ENCODE measurements at places on chromosomes 1 and 21. TPM values are rescaled to one million over a fixed set of nuclear protein-coding genes. Genes with fewer than 3 reads are reported as not detected.

- DNase-seq = no peak
Measured at GRCh38 chr1:184191181-184191621, 139.7 kb downstream of the TSEN15 start.

DNA sequence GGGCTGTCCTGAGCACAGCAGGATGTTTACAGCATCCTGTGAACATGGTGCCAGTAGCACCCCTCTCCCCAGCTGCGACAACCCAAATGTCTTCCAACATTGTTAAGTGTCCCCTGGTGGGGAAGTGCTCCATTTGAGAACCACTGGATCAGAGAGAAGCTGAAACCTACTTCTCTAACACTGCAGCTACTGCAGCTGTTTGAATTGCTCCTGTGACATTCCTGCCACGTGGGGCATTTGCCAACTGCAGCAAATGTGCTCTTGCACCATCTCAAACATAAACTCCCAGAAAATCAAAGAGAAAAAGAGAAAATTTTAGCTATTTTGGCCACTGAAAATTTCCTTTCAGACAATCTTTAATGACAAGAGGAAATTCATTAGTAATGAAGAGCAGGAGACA, 11.0 kb downstream of the SLC2A5 start:
- no peak for DNase-seq

HSPA6 gene
- total RNA-seq = 0.45 TPM

DNA sequence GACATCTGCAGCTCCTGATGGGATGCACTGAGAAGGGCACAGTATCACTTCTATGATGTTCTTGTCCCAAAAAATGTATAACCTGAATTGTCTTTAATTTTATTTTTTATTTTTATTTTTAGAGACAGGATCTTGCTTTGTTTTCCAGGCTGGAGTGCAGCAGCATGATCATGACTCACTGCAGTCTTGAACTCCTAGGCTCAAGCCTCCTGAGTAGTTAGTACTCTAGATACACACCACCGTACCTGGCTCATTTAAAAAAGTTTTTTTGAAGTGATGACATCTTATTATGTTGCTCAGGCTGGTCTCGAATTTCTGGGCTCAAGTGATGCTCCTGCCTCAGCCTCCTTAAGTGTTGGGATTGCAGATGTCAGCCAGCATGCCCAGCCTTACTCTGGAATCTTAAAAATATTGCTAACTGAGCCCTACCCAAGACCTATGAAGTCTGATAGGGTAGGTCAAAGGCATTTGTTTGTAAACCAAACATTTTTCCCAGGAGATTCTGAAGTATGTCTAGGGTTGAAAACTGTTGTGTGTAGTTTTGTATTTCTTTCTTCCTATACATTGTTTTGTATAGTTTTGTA, 68.9 kb downstream of the ATF6 start:
- no peak for DNase-seq

DNA sequence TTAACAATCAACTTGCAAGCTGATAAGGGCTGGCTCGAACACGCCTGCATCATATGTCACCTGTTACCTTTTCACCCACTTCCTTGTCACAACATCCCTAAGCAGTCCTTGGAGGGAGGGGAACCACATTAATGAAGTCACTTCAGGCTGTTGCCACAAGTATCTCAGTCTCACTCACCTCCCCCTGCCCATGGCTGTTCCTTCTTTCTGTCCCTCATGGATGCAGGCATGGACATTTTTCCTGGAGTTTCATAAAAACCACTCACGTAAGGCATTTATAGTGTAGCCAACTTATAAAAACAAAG, 76.8 kb upstream of the ANGPTL1 start:
- no peak for DNase-seq

DNA sequence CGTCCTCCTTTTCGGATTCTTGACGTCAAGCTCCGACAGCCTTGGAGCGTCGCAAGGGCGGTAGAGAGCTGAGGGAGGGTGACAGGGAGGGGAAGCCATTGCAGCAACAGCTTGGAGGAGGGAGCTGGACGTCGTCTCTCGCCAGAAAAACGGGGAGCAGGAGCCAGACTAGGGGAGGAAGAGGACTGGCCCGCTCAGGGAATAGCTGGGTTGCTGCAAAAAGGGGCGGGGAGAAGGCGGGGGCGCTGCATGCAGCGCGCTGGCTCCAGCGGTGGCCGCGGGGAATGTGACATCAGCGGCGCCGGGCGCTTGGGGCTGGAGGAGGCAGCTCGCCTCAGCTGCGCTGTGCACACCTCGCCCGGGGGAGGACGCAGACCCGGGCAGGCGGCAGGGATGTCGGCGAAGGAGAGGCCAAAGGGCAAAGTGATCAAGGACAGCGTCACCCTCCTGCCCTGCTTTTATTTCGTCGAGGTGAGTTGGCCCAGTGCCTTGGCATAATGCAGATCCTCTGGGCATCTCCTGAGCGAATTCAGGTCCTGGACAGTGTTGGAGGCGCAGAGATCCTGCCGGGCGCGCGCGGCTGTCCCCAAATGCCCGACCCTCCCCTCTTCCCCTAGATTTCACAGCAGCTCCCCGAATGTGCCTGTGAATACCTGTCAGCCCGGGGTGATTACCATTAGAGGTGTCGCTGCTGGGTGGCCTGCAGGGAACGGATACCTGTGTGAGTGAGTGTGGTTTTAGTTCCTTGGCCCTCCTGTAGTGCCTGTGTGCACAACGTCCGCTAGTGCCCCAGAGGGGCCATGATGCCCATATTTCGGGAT, at the start of gene PLPPR4:
Gene PLPPR4, plus strand, starts transcription at position 292 of the 821 bp plus-strand sequence. Its CDS starts 102 bp downstream, at position 394.
- peak; percentile 9 for DNase-seq

SSBP3 gene
- total RNA-seq = 3.0 TPM

UMODL1 gene
- total RNA-seq = not detected

PLPP3 gene
- 11.1 TPM for total RNA-seq

Data from NCI-H460 (cell line).